LHCN-M2 (cell line): ENCODE measurements at places on chromosomes 12 and 14. TPM values are rescaled to one million over a fixed set of nuclear protein-coding genes. Genes with fewer than 3 reads are reported as not detected.

- no peak for DNase-seq
These were observed 742.2 kb downstream of the SLC16A7 start for GRCh38 chr12:60337839-60338549.

DNA sequence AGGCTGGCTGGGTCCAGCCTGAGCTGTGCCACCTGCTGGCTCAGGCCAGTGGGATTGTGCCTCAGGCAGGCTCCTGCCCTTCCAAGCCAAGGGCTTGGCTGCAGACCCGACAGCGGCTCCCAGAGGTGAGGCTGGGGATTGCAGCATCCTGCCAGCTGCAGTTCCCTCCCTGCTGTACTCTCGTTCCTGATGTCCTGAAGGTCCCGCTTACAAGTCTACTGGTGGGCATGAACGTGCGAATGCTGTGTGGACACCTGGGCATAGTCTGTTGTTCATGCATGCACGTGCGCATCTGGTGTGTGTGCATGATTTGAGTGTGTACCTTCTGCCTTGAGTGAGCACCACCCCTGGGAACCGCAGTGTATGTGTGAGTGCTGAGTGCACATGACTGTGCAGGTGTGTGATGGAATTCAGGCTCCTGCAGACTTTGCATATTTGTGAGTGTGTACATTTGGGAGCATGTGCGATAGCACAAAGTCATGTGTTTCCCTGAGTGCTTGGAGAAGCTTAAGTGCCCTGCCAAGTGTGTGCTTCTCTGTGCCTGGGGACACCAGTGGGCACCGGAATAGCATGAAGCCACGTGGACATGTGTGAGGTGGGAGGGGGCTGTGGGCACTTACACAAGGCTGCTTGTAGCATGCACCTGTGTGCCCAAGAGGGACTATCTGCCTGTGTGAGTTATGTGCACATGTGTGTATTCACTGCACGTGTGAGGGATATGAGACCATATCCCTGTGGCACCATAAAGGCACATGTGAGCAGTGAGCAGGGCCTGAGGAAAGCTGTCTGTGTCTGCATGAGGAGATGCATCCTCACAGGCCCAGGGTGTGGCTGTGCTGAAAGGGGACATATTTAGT, 19.3 kb upstream of the KRT7 start:
- DNase-seq, result peak; percentile 73

- DNase-seq, result no peak
These were observed 496.3 kb downstream of the NRXN3 start for GRCh38 chr14:78666336-78667056.

DNA sequence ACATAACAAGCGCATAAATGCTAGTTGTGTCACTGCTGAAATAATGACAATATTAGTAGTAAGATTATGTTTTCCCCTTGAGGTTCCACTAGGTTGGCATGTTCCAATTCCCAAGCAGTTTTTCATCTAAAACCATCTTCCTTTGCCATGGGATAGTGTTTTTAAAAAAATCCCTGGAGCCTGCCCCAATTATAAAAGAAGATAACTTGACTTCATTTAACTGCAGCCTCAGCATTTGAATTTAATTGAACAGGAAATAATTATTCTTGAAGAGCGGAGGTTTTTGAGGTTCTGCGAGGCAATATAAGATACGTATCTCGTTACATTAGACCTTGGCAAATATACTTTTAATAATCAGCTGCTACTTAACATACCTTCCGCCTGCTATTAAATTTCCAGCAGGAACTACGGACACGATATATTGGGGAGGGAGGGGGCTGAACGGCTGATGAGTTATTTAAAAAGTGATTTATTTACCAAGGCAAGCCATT, 65.2 kb upstream of the HSPB8 start:
- DNase-seq, result no peak

- no peak for DNase-seq
These were observed 586 bp downstream of the TTC6 start for GRCh38 chr14:37595809-37596621.

DNA sequence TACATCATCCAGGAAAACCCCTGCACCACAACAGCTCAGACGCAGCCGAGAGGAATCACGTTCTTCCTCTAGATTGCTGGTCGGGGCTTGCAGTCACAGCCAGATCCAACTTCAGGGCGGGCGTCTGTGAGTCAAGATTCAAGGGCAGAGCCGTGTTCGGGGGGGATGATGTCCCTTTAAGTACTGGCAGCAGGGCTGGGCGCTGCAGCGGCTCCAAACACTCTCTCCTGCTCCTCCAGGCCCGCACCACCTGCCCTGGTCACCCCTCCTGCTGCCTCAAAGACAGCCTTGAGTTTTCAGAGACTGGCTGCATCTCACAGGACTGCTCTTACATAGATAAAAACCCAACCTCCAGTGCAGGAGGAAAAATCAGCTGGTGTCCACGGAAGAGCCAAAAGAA, 68.3 kb downstream of the KDM2B start:
- DNase-seq, result no peak

GRCh38 chr14:91290986-91291385, 46.5 kb upstream of the GPR68 start:
- no peak for DNase-seq

- DNase-seq, result no peak
These were observed 25.2 kb downstream of the RASSF3 start for GRCh38 chr12:64635356-64635998.

DNA sequence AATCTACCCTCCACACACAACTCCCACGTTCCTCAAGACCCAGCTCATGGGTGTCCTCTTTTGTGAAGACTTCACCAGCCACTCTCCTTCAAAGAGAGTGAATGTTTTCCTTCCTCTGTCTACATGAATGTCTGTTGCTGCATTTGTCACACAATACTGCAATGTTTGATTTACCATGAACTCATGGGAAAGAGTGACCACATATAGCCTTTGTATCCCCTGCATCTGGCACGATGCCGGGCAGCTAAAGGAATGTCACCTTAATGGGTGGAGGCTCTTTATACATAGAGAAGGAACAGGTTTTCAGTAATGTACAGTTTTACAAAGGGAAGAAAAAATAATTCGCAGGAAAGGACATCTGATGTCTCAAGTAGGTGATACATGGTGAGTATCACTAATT, 12.1 kb upstream of the BCDIN3D start:
- DNase-seq, result no peak

GRCh38 chr12:30631740-30632139, 63.9 kb downstream of the IPO8 start:
- peak; percentile 4 for DNase-seq

DNA sequence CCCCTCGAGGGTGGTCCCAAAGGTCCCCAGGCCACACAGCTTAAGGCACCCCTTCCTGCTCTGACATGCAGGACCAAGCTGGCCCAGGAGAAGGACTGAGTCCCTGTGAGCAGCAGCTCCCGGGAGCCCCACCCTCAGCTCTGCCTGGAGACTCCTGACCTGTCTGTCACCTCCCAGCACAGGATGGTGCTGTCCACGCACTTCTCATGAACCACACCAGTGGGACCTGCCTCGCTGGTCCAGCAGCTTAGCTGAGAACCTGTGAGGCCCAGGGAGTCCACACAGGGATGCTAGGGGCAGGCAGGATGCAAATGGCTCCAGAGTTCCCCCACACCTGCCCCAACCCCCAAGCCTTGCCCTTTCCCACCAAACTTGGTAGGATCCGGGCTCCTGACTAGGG, 27.7 kb downstream of the CCDC85C start:
- DNase-seq, result no peak

DNA sequence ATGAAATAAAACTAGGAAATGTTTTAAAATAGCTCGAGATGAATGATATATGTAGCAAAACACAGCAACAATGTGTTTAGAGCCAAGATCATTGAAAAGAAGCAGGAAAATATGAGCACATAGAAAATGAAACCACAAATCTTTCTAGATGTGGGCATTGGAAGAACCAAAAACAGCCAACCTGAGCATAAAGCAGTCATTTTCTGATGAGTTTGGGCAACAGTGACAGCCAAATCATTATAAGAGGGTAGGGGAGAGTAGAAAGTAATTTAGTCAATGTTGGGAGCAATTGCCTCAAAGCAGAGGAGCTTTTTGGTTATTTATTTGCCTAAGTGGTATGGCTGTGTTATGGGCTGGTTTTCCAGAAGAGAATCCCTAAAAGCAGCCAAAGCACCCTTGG, 8.8 kb upstream of the BICDL1 start:
- DNase-seq, result no peak

GRCh38 chr12:58424735-58425392, 483.5 kb downstream of the ATP23 start:
- DNase-seq, result peak; percentile 31

- DNase-seq, result no peak
These were observed 43.7 kb downstream of the GRIN2B start for GRCh38 chr12:13937735-13938134.

DNA sequence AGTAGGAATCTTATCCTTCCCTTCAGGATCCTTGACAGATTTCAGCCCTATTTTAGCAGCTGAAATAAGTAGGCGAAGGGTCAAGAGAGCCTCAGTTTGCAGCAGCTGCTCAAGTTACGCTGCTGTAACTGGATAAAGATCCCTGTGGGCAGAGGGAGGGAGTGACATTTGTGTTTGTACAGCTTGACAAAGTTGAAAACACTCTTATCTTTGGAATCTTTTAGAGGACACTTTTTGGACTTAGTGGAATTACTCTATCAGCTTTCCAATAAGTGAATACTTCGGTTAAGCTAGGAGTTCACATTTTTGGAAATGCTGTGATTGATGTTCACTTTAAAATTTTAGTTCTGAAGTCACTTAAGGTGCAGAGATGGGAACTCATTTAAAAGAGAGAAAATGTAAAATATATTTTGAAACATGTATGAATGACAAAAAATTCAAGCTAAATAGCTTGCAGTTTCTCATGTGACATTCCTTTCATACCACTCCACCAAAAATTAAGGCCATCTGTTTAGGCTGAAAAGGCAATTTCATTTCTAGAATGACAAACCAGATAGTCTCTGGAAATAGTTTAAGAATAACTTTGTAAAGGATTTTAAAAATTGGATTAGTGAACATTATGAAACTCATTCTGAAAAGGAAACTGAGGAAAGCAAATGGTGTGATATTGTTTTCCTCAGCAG, 55.2 kb downstream of the SLC38A4 start:
- peak; percentile 92 for DNase-seq

GRCh38 chr12:125491553-125491952, 426.3 kb downstream of the AACS start:
- DNase-seq, result no peak

- no peak for DNase-seq
These were observed 153.0 kb upstream of the FKBP4 start for GRCh38 chr12:2641761-2642160.

DNA sequence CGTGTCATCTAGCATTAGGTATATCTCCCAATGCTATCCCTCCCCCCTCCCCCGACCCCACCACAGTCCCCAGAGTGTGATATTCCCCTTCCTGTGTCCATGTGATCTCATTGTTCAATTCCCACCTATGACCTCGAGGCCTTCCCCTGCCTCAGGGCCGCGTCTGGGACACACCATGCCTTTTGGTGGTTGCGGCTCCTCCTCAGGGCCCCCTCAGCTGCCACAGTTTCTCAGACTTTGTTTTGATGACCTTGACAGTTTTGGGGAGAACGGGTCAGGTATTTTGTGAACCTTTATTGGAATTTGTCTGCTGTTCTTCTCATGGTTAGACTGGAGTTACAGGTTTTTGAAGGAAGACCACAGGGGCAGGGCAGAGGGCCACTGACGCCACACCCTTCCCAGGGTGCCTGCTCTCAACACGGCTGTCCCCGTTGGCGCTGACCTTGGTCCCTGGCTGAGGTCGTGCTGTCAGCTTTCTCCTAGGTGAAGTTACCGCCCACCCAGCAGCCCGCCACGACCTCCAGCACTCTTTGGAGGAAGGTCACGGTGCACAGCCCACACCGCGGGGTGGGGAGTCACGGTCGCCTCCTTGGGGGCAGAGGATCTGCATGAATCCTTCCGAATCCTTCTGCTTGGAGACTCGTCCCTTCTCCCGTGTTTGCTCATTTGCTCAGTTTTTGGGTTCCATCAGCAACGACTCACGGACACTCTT, 130.5 kb downstream of the KIF26A start:
- no peak for DNase-seq

DNA sequence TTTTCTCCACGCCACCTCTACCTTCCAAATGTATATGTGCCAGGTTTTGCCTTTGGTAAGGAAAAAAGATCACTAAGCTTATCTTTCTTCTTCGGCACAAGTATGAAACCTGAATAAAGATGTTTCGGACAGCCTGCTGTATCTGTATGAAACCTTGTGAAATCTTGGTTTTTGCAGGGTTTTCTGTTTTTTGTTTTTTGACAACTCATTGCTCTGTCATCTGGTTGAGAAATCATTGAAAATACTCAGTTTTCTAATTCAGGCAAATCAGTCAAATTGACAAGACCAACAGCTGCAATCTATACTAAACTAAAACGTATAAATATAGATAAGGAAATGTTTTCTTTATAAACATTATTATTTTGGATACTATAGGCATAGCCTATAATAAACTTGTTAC, 63.1 kb upstream of the FGD4 start:
- DNase-seq, result peak; percentile 67

GRCh38 chr12:101933866-101934514, 56.6 kb downstream of the DRAM1 start:
- no peak for DNase-seq

GRCh38 chr12:105166736-105167135, 59.2 kb downstream of the WASHC4 start:
- DNase-seq, result peak; percentile 5

DNA sequence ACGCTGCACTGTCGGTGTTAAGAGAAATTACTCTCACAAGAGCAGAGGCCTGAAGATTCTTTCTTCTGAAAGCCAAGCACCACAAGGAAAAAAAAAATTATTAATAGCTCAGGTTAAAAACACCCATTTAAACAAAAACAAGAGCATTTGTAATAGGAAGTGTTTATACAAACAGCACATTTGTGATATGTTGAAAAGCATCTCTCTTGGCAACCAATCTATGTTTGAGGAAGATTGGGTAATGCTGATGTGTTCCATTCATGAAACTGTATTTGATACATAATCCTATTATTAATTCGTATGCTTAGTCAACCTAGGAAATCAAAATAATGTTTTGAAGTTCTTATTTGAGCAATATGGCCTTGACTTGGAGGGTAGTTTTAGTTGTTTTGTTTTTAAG, 36.5 kb downstream of the SSPN start:
- no peak for DNase-seq

The IFT81 gene
- 15.5 and 16.9 TPM in 2 replicates for total RNA-seq

The CDH24 gene
- 10.4 and 11.0 TPM in 2 replicates for total RNA-seq

The FOXM1 gene
- total RNA-seq, result 63.0 and 81.3 TPM in 2 replicates

The KRT72 gene
- not detected in 2 replicates for total RNA-seq

The BDKRB1 gene
- total RNA-seq, result 0.98 and 4.2 TPM in 2 replicates

The IFI27 gene
- total RNA-seq, result 0.51 and 1.5 TPM in 2 replicates

The METAP2 gene
- total RNA-seq, result 101 and 106 TPM in 2 replicates

The BCL2L14 gene
- total RNA-seq, result not detected in 2 replicates

The L2HGDH gene
- total RNA-seq, result 4.6 and 5.0 TPM in 2 replicates

The KCNJ8 gene
- total RNA-seq, result 0.11 and 0.13 TPM in 2 replicates
